KG1 (cell line): ENCODE measurements at places on chromosomes 6 and 20.

GRCh38 chr20:32455901-32456701 is 98.0 kb downstream of the ASXL1 start:
- DNase-seq = no peak

DNA sequence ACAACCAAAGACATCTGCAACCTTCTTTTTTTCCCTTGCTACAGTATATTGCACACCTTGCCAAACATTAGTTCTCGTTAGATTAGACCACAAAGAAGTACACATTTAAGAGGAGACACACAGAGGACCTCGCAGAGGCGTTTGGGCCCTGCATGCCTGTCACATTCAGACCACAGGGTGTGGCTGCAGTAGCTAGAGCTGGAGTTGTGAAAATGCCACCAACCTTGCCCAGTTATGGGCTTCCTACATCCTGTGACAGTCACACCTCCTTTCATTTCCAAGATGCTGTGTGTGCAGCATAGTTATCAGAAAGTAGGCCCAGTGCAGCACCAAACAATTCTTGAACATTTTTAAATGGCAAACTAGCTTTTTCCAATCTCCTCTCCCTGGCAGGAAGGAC is 2.4 kb downstream of the SYNE1 start:
- no peak for DNase-seq

DNA sequence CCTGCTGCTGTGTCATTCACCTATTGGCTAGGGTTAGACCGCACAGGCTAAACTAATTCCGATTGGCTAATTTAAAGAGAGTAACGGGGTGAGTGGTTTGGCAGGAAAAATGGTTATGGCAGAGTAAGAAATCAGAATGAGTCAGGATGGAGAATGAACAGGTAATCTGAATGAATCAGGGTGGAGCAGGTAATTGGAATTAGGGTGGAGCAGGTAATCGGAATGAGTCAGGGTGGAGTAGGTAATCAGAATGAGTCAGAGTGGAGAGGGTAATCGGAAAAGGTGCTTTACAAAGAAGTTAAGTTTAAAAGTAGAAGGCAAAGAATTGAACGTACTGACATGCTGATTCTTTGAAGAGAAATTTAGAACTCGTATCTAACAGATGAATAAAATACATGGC is 11.7 kb downstream of the SLC35A1 start:
- DNase-seq = no peak

- no peak for DNase-seq
Observed at GRCh38 chr6:53540129-53540692, 4.7 kb downstream of the GCLC start.

- peak; percentile 65 for DNase-seq
Observed at GRCh38 chr6:167699141-167699931, 127.4 kb upstream of the AFDN start.
